Activated CD8-positive, alpha-beta memory T cell treated with anti-CD3 and anti-CD28 coated beads, Interleukin-2, amount 50 U/mL, for 4 hours (primary cell): ENCODE measurements at places on chromosomes 12 and 14.
A peak's percentile ranks its signal among the peaks of the same experiment; 100 is the strongest.

DNA sequence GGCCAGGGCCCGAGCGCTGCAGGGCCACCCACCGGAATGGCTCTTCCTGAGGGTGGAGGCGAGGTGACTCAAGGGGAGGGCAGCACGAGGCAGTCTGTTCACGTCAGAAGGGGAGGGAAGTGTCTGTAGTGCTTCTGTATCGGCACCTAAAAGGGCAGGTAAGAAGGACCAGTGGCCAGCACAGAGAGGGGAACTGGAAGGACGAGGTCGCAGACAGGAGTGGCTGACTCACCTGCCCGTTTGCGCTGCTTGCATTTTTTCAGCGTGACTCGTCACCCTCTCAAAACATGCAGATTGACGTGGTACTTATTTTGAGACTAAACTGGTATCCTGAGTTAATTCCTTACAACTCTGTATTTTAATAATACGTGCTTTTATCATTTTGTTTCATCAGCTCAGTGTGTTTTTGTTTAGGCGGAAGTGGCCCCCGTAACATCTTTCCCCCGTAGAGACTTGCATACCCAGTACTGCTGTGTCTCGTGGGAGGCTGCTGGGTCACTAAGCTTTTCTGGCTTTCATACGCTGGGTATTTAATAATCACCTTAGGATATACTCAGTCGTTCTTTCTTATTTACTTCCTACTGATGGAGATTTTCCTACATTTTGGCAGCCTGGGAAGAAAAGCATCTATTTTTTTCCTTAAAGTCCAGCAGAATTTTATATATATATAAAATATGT, 26.4 kb downstream of the SFSWAP start:
- no peak for DNase-seq

- no peak for DNase-seq
Observed at GRCh38 chr12:19245666-19246065, 116.1 kb downstream of the PLEKHA5 start.

DNA sequence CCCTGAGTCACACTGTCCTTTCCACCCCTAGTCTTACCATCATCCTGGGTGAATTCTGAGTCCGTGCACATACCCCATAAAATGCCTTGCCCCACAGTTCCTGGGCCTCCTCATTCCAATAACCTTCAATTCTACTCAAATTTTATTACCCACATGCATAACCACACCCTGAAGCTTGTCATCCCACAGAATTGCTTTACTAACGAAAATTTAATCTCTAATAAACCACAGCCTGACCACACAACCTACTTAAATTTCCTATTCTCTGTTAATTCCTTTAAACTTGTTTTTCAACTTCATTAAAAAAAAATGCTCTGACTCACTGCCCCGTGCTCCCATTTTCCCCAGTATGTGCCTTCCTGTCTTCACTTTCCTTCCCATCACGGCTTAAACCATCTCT, 205.9 kb downstream of the PHLDA1 start:
- no peak for DNase-seq

DNA sequence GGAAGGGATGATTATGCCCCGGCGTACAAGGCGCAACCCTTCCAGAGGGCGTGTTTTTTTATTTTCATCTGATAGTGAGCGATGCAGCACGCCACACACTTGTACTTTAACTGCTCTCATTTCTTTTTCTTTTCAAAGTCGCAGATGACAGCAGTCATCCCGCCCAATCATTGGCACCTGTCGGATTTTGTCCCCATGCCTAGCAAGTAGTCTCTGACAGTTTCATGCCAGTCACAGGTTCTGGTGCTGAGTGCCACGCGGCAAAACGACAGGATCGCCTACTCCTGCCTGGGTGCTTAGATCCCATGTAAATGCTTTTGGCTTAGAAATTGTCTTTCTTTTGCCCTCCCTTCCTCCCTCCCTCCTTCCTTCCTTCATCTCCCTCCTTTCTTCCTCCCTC, 117.7 kb downstream of the GLT1D1 start:
- no peak for DNase-seq

GRCh38 chr14:104877066-104877805, 12.2 kb downstream of the CEP170B start:
- DNase-seq, result no peak

GRCh38 chr12:111135293-111135832, 215.0 kb upstream of the MYL2 start:
- no peak for DNase-seq

- DNase-seq, result no peak
Observed at GRCh38 chr14:54760866-54761575, 141.6 kb downstream of the GCH1 start.

DNA sequence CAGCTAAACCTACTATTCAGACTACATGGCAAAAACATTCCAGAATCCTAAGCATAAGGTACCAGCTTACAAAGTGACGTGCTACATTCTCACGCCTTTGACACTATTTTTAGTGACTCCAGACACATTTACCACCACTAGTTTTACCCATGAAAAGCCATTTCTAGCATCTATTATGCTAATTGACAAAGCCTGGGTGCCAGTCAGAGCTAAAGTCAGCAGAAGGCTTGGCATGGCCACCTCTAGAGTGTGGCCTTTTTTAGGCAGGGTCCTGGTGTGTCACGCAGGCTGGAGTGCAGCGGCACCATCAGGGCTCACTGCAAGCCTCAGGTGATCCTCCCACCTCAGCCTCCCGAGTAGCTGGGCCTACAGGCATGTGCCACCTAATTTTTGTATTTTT, 75.7 kb downstream of the NT5DC3 start:
- no peak for DNase-seq

- no peak for DNase-seq
Observed at GRCh38 chr12:10783252-10783651, 19.2 kb downstream of the TAS2R7 start.

DNA sequence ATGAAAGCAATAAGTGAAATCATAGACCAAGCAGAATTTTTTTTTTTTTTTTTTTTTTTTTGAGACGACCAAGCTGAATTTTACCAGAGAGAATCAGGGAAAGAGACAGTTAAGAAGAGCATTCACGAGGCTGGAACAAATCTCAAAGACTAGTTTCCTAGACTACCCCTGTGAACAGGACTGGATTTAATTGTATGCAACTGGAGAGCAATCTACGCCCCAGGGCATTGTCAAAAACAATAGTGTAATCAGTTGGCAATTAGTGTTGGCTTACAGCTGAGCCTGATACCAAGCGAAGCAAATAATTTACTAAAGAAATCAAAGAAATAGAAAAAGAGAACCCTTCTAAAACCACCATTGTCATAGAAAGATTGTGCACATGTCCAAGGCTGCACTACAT, 232.9 kb upstream of the CPNE8 start:
- DNase-seq, result no peak

DNA sequence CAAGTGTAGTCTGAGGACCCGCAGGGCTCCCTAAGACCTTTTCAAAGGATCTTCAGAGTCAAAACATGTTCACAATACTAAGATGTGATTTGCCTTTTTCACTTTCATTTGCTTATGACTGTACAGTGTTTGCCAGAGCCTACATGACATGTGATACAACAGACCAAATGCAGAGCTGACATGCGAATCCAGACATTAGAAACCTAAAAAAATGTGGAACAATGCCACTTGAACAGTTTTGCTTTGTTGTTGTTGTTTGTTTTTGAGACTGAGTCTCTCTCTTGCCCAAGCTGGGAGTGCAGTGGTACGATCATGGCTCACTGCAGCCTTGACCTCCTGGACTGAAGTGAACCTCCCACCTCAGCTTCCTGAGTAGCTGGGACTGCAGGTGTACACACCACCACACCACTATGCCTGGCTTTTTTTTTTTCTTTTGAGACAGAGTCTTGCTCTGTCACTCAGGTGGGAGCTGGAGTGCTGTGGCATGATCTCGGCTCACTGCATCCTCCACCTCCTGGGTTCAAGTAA, 5.3 kb upstream of the RAB35 start:
- no peak for DNase-seq

DNA sequence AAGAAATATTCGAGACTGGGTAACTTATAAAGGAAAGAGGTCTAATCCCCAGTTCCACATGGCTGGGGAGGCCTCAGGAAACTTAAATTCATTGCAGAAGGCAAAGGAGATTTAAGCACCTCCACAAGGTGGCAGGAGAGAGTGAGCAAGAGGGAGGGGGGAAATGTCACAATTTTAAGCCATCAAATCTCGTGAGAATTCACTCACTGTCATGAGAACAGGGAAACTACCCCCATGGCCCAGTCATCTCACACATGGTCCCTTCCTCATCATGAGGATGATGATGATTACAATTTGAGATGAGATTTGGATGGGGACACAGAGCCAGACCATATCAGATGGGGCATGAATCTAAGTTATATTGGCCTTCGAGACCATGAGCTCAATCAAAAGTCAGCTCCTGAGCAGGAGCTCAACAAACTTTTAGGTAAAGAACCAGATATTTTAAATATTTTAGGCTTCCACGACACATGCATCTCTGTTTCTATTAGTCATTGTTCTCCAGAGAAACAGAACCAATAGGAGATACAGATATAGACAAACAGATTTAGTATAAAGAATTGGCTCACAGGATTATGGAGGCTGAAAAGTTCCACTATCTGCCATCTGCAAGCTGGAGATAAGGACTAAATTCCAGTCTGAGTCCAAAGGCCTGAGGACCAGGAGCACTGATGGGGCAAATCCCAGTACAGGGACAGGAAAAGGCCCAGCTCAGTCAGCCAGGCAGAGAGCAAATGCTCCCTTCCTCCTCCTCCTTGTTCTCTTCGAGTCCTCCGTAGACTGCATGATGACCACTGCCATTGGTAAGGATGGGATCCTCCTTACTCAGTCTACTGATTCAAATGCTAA, 24.9 kb downstream of the DGLUCY start:
- peak; percentile 33 for DNase-seq

DNA sequence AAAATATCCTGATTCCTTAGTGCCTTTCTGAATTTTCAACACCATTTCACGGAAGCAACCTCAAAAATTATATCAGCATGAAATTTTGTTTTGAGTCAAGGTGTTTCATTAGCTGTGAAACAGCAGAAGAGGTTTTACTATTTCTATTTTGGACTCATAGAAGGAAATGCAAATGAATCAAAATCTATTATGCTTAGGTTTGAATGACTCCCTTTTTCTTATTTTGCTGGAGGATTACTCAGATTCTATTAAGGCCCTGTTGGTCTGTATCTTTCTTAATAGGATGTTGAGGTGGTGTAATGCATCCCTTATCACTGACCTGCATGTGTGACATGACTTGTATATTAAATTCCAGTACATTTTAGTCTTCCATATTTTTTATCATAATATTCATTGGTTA, 165.8 kb downstream of the TMTC2 start:
- DNase-seq, result no peak

DNA sequence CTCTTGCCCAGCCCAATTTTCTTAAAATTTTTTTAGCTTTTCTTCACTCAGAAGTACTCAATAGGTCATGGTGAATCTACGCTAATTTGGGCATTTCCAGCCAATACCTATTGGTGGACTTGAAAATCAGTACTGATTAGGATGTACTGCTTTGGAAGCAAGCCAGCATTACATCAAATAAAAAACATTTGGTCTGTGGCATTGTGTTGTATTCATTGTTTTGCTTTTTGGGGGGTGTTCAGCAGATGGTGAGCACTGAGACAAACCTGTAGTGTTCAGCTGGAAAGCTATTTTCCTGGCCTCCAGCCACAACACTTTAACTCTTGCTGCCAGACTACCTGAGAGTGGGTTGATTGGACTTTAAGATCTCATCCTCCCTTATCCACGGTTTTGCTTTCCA, 4.0 kb downstream of the MAPKAPK5 start:
- DNase-seq, result no peak

DNA sequence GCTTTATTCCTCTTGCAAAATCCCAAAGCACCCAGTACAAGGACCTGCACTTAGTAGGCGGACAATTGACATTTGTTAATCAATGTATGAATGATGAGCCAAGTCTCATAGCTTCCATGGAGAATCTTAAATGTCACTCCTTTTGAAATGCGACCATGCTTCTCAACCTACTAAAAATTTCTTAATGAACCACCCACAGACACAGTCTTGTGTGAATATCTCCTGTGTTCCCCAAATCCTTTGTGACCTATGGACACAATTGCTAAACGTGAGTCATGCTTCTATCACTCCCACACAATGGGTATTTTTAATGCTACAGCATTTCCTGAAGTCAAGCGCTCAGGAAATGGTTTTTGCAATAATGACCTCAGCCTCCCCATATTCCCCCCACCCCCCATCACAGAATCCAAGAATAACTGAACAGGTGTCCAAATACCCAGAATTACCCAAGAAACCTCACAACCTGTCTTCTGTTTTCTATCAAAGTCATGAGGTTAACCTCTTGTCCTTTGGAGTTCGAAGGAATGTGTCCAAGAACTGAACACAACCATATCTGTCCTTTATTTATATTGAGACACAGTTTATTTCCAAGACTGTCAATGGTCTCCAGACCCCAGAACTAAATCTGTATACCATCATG, 163.6 kb upstream of the PLEKHG7 start:
- no peak for DNase-seq

- no peak for DNase-seq
Observed at GRCh38 chr14:58801086-58801485, 163.3 kb downstream of the DACT1 start.

DNA sequence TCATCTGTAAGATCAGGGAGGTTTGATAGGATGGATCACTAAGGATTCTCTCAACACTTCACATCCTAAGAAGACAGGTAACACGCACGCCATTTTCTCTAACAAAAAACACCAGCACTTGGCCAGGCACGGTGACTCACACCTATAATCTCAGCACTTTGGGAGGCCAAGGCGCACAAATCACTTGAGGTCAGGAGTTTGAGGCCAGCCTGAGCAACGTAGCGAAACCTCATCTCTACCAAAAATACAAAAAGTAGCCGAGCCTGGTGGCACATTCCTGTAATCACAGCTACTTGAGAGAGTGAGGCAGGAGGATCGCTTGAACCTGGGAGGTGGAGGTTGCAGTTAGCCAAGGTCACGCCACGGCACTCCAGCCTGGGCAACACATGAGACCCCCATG, 10.5 kb upstream of the CDK2AP1 start:
- DNase-seq, result no peak

DNA sequence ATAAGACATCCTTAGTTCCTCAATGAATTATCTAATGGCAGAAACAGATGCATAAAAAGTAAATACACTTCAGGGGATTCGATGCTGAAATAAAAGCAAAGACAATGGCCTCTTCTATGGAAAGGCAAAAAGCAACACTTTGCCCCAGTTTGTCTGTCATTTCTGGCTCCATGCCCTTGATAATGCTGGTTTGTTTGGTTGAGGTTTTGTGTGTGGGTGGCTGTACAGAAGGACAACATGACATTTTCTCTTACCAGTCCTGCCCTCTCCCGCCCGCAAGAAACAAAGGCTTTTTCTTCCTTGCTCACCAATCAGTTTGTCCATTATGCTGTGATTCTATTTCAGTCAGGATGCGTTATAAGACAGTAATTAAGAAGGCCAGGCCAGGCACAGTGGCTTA, 18.1 kb upstream of the WDR89 start:
- no peak for DNase-seq

DNA sequence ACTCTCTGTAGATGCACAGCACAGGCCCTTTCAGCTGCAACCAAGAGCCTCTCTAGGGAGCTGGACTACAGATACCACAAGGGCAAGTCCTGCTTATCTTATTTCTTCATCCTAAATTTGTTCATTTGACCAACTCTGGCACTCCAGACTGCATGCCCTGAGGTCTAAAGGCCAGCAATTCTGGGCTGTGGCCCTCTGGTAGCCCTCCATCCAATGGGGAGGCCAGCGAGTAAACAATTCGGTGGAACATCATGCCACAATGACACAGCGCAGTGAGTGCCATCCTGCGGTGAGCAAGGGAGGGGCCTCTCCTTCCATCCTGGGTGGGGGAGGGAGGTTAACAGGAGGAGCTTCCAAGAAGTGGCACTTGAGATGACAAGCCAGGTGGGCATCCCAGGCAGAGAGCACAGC, 652 bp upstream of the SELPLG start:
- peak; percentile 52 for DNase-seq
